AG09309 (cell line): ENCODE measurements at places on chromosomes 5 and 9.

DNA sequence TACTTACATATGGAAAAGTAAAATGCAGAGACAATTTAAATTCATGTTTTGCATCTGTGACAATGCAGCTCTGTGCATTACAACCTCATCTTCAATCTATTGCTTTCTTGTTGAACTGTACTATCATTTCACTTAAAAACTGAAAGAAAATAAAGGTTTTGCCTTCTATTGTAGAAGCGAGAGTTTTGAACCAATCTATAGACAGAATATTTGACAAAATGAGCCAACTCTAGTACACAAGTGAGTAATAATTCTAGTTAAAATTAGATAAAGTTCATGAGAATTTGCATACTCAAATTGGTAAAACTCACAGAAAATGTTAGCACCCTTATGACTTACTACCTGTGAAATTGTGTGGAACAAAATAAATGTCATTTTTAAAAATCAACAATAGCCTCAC is 123.7 kb downstream of the EDIL3 start:
- DNase-seq: no peak

DNA sequence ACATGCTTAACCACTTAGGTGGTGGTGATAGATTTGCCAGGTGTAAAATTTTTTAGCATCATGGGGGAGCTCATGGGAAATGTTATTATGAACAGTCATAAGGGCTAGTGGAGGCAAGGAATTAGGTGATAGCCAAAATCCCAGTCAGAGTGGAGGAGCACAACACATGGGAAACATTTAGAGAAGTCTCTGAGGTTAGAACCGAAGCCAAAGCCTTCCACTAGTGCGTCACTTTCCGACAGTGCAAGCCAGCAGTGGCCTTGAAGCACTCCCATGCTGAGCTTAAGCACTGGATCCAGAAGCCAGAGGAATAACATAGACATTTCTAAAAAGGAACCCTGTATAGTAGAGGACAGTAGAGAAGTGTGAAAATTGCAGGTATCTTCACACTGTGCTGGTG is 101.5 kb upstream of the SNX2 start:
- peak; percentile 71 for DNase-seq

GRCh38 chr5:170504616-170505266 is 921 bp downstream of the KCNIP1 start:
- DNase-seq: no peak

DNA sequence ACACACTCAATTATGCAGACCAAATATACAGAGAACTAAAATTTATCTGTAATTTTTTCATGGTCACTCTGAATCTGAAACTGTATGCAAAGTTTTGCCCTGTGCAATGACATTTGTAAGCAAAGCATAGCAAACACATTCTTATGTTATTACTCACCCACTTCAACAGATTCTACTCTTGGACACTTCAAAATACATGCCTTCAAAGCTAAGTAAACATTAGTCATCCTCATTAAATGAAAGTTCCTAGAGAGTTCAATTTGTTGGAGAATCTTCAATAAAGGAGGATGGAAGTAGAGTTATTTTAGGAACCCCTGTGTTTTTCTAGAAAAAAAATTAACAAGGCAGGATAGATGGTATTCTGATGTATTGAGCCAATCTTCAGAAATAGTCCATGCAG is 639.7 kb upstream of the C9orf72 start:
- DNase-seq: peak; percentile 48

- DNase-seq: no peak
Observed at GRCh38 chr9:126307322-126308061, 19.1 kb upstream of the MVB12B start.

DNA sequence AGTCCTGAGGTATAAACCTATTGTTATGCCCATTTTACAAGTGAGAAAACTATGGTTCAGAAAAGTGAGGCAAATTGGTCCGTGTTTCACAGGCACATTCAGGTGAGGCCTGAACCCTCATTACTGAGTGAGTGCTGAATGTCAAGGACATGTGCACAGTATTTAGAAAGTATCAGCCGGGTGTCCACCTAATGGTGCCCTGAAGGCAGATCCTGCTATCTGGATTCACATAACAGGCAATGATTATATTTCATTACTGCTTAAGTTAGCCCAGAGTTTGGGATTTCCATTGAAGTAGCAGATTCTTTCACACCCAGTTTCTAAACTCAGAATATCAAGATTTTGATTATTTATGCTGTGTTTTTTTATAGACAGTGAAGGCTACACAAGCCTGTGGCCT is 142.7 kb downstream of the LHFPL2 start:
- DNase-seq: no peak

DNA sequence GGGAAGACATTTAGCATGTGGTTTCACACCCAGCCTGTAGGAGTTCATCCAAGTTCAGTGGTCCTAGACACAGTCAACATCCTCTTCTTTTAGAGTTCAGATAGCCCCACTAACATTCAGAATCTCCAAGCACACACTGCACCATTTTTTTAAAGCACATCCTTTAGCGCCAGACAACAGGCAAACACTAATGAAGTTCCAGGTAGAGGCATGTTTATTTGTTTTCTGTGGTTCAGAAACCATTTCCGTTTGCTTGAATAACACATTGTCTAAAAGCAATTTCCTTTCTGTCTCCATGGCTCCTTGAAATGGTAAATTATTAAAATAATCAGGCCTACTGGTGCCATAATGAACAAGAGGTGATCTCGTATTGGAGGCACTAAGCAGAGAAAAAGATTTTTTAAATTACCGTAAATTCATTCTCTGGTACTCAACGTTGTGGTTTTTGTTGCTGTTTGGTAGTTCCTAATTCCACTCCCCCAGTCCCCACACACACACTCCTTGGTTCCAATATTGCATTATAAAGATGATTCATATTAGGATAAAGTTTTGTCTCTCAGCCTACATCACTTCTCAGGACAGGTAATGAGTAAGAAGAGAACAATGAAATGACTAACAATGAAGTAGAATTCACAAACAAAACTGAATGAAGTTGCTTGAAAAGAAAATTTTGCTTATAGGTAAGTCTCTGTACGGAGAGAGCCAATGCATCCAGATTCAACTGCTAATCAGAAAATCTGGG is 153.1 kb downstream of the PCSK1 start:
- DNase-seq: no peak

- no peak for DNase-seq
Observed at GRCh38 chr9:120654272-120654671, 60.0 kb downstream of the MEGF9 start.

DNA sequence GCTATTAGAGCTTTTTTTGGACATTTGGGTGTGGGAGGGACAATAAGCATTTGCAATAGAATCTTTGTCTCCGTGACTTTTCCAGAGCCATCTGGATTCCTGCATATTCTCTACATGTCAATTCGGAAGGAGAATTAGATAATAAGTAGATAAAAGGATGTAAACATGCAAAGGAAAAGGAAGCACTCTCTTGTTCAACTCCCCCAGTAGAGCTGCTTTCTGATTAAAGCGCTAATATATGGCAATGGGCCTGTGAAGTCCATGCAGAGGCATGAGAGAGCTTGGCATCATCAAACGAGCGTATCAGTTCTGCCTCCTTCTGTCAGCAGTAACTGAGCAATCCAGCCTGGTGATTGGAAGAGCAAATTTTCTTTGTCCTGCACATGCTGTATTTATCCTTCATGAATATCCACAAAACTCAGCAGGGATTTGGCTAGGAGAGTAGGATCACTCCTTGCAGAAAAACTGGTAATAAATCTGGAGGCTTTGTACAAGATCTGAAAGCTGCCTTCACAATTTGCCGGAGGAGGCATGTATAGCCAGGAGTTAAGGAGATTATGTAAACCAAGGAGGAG is 1752.9 kb downstream of the MAT2B start:
- no peak for DNase-seq

- no peak for DNase-seq
Observed at GRCh38 chr5:179488491-179488890, 61.9 kb upstream of the RUFY1 start.

DNA sequence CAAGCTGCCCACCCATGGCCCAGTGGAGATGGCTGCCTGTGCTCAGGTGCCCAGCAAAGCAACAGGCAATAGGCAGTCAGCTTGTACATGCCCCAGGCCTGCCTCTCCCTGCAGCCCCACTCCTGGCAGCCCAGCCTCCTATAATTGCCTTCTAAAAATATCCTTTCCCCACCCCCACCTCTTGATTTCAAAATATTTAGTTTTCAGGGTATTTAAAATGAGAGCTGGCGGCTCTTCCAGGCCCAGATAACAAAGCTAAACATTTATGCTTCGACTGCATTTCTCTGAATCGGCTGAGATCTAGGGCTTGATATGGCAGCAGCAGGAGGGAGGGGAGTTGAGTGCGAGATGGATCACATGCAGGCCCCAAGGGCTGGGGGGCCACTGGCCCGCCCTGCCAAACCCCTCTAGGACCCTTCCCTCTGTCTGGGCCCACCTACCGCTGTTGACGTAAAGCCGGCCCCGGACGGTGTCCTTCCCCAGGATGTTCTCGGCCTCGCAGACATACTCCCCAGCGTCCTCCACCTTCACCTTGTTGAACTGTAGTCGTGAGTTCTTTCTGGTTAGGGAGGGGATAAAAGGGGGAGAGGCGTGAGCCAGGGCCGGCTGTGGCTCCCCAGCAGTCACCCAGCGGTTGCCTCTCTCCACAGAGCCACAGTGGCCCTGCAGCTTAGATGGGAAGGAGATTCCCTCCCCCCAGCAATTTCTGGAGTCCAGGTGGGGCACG is 85.0 kb downstream of the PSD2 start:
- no peak for DNase-seq

DNA sequence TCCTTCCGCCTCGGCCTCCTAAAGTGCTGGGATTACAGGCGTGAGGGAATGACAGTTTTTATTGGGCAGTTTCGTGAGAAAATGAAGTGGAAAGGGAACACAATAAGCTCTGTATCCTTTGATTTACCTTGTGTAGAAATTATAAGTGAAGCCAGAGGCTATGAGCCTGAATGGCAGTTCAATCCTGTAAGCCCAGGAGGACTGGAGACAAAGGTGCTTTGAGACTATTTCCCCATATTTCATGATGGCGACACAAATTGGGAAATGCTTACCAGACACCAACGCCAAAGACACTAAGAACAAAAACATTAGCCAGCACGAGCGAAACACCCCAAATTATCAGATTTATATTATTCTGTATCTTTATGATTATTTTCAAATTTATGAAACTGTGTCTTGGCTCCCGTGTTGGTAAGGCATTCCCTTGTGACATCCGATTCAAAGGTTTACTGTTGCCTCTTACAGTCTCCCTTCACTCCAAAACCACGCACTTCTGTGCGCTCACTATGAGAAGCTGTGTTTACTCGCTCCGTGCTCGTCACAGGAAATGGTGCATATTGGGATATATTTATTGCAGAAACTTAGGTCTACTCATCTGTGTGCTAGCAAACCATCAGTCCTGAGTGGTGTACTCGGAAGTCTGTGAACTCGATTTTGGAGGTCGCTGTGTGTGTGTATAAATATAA is 73.9 kb downstream of the SH3PXD2B start:
- DNase-seq: no peak

DNA sequence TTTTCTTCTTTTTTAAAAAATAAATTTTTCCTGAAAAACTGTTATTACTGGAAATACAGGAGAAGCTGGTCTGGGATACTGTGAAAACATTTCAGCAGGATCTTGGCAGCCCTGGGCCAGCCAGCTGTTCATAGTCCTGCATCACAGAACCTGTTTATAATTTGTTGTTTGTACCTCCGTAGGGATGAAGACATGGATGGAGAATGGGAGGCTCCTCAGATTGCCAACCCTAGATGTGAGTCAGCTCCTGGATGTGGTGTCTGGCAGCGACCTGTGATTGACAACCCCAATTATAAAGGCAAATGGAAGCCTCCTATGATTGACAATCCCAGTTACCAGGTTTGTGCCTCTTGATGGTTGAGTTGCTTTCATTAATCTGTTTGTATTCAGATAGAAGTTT is 12.4 kb upstream of the MAML1 start:
- no peak for DNase-seq

GRCh38 chr5:180816608-180817534 is 14.3 kb upstream of the MGAT1 start:
- no peak for DNase-seq

DNA sequence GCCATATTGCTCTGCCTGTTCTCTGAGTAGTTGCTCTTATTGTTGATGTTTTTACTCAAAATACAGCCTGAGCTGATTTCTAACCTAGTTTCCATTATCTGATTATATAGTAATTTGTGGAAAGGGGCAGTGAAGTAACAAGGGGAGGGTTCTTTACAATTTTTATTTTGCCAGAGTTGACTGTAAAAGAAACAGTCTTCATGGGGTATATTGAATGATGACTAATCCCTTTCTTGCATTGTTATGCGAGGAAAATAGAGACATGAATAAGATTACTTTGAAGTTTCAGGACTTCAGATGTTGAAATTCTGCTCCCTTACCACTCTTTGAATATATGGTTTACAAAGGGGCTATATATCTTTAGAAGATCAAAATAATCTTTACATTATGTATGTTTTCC is 9.1 kb upstream of the LRRC70 start:
- no peak for DNase-seq

- no peak for DNase-seq
Observed at GRCh38 chr5:171797543-171797942, 11.9 kb downstream of the SMIM23 start.

- peak; percentile 2 for DNase-seq
Observed at GRCh38 chr5:53642061-53642460, 81.6 kb downstream of the NDUFS4 start.

DNA sequence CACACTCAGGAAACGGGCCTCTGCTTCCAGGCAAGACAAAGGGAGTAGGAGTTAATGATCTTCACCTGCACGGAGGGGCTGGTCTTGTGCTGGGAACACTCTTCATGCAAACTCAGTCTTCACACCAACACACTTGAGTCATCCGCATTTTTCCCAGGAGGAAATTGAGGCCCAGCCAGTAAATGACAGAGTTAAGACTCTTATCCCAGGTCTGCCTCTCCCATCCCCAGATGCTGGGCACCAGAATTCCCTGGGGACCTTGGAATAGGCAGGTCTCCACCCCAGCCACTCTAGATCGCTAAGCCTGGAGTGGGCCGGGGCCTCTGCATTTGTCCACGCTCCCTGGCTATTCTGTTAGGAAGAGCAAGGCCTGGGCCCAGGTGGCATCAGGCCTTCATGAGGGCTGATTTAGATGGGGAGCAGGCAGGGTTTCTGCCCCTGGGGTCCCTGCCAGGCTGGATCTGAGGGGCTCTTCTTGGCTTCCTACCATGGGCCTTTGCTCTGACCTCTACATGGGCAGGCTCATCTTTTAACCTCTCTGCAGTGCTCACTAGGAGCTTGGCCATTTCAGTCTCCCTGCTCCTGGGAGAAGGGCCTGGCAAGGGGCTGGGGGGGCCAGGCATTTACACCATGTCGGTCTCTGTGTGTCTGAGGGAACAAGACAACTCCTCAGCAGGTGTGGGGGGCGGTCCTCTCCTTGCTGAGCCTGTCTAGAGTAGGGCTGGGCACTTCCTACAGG is 77.3 kb downstream of the AMBP start:
- no peak for DNase-seq

DNA sequence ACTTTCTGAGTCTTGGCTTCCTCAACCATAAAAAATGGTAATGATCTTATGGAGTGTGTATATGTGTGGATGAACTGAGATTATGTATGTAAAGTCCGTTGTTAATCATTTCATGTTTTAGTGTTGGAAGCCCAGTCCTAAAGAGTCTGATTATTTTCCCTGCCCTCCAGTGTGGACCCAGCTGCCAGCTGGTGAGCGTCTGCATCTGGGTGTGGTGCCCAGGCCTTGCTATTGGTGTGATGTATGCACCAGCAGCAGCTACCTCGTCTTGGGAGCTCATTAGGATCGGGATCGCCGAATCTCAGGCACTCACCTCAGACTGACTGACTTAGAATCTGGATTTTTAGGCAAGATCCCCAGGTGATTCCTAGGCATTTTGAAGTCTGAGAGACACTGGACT is 63.8 kb downstream of the LRRC70 start:
- DNase-seq: no peak
